ENCODE measurements at places on chromosomes 11 and 22. TPM values are rescaled to one million over a fixed set of nuclear protein-coding genes. Genes with fewer than 3 reads are reported as not detected.

DNA sequence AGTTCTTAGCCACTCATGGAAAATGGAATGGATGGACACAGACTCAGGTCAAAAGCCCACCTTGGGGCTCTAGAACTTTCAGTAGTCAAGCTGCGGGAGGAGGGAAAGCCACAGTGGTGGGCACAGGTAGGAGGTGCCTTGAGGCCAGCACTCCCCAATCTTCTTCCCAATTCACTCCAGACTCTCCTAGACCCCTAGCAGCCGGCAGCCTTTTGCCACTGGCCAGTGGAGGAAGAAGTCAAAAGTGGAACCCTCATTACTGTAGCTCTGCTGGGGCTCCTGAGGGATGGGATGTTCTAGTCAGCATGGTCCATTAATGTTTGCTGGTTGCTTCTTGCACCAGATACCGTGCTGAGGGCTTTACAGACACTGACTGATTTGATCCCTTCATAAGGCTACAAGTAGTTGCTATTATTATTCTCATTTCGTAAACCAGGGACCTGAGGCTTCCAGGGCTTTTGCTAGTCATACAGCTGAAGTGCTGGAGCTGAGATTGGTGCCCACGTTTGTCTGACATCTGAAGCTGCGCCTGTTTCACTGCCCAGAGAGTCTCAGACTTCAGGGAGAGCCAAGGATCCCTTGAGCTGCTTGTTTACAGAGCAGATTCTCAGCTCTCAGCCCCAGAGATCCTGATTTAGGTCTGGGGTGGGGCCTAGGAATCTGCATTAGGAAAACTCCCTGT, 1.1 kb downstream of the UCP3 start:
- no peak for DNase-seq

GRCh38 chr11:35367491-35367890, 51.9 kb downstream of the SLC1A2 start:
- no peak for DNase-seq

- DNase-seq: no peak
Observed at GRCh38 chr11:133937015-133937414, 19.8 kb downstream of the IGSF9B start.

Gene CFAP68
- 13.7 TPM for total RNA-seq

DNA sequence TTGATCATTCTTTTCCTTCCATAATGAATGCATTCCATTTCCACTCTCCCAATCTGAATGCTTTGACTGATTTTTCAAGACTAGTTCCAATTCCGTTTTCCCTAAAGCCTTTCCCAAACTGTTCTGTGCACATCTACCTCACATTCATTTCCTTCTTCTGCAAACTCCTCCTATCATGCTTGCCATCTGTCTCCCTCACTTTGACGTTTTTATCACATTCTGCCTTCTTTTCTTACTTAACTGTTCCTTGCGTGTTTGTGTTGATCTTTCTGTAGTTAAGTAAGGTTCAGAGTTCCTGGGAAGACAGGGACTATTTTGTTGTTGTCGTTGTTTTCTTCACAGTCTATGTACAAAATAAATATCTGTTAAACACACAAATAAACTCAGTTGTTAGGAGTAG, 179.0 kb downstream of the NXPE2 start:
- DNase-seq: no peak

DNA sequence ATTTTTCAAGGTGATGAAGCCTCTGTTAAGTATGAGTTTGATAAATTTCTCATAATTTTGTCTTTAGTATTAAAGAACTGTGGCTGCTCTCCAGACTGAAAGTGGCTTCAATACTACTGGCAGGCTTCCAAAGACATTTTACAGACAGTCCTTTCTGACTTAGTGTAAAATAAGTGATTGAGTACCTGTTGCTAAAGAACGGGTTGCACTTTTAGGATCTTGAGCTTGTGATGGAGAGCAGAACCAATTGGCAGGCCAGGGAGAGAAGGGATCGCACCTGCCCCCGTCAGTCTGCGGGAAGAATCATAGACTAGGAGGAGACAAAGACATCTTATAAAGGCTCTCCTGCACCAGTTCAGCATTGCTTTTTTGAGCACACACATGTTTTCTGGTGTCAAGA, 4.4 kb downstream of the NCAM1 start:
- DNase-seq: no peak

DNA sequence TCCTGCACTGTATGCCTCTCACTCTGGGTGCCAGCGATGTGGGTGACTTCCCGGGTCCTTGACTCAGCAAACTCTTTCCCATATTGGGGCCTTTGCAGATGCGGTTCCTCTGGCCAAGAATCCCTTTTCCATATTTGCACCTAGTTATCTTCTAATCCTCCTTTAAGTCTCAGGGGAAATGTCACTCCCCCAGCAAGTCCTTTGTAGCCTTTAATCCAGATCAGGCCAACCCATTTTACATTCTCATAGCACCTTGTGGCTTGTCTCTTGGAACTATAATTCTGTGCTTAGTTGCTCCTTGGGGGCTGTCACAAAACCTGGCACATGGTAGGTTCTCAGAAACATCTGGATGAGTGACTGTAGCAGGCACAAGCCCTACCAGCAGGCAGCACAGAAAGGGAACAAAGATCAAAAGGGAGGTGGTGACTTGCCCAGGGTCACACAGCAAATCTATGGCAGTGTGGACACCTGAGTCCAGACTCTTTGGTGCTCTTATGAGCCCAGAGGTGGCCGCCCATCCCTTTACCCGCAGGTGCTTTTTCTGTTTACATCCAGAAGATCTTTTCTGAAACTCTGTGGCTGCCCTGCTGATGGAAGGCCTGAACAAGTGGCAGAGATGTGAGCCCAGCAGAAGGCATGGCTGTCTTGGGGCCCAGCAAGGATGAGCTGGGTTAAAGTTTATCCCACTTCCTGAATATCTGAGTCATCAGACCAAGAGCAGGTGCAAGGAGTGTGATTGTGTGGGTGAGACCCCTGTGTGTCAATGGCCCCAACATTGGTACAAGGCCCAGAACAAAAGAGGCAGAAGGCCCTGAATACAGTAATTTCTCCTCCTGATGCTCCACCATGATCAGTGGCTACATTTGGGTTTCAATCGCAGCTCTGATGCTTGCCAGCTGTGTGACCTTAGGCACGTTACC, 78.6 kb upstream of the GRK3 start:
- DNase-seq: no peak

Gene SMCO4
- 4.6 TPM for total RNA-seq

Gene BEST1
- total RNA-seq: 0.44 TPM

- no peak for DNase-seq
Observed at GRCh38 chr11:4087551-4087950, 7.0 kb upstream of the RRM1 start.

Gene SMIM35
- 1.9 TPM for total RNA-seq

Gene PHOX2A
- not detected for total RNA-seq

- DNase-seq: no peak
Observed at GRCh38 chr11:121889186-121889585, 226.8 kb downstream of the BLID start.

- no peak for DNase-seq
Observed at GRCh38 chr11:90124946-90125345, 9.5 kb upstream of the NAALAD2 start.

DNA sequence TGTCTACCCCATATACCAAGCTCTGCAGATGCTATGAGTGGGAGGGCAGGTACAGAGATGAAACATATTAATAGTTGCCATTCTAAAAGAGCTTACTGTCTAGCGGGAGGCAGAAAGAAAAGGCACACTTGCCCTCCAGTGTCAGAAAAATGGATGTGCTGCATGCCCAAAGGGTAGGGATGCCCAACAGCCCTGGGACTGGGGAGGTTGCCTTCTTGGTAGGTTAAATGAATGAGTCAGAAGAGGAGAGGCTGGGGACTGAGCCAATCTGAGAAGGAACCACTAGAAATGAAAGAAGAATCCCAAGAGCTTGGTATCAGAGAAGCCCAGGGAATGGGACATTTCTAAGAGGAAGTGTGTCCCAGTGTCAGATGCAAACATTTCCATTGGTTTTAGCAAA, 1.2 kb downstream of the BIRC3 start:
- no peak for DNase-seq

DNA sequence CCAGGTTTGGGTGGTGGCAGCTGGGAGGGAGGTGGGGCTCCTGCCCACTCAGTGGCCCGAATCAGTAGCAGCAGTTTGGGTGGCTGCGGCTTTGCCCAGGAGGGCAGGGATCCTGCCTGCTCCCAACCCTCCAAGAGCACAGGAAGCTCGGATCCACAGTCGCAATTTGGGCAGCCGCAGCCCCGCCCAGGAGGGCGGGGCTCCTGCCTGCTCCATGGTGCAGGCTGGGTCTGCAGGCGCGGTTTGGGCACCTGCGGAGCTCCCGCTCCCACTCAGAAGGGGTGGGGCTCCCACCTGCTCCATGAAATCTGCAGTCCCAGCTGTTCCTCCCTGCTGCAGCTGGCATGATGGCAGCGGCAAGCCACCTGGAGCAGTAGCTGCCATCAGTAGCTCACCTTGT, 38.1 kb upstream of the CALCB start:
- DNase-seq: no peak

Gene DENND6B
- total RNA-seq: 3.2 TPM

DNA sequence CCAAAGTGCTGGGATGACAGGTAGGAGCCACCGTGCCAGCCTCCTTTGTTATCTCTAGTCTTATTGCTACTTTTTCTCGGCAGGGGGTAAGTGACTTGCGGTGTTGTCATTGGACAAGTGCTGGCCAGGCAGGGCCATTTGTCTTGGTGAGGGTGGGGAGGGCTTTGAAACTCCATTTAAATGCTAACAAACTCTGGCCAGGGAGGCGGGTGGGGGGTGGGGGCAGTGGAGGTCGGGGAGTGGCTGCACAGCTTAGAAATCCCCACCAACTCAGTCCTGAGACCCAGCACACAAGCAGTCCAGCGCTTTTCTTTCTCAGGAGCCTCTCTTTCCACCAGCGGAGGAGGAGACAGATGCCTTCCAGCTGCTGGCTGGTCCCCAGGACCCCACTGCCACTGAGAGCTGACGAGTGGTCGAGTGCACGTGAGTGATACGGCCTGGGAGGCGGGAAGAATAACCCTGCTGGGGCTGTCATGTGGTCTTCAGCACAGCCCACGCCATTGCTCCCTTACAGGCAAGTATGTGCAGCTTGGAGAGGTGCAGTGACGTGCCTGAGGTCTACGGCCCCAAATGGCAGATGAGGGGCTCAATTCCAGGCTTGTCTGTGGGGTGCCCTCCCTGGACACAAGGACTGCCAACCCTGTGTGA, 24.2 kb upstream of the OSBPL5 start:
- no peak for DNase-seq

DNA sequence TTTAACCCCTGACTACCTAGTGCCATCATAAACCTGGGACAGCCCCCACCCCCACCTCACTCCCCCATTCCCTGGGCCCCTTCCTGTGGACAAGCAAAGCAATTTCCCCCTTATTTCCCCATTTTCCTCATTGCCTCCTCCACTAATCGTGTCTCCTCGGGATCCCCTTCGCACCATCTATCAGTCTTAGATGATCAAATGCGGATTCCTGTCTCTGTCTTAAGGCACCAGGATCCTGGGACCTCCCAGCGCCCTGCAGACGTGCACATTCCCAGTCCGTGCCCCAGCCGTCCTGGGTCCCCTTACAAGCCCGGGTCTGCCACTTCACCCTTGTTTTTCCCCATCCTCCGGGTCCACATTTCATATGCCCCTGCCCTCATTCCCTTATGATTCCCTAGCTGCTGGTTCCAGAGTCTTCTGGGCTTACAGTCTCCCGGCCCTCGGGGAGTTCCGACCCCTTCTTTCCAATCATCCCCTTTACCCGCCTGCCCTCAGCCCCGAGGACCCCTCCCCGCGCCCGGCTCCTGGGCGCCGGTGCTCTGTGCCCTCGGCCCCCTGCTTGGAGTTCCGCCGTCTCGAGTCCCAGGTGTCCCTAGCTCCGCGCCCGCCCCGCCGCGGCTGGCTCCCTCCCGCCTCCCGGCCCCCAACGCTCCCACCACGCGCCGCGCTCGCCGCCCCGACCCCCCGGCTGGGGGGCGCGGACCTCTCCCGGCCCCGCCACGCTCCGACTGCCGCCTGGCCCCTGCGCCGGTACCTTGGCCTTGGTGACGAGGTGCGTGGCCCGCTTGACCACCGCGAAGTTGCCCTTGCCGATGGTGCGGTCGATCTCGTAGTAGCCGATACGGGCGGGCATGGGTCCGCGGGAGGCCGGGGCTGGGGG, 599 bp downstream of the SIK3 start:
- no peak for DNase-seq

Gene OR8G5
- not detected for total RNA-seq

- DNase-seq: no peak
Observed at GRCh38 chr11:105071089-105071732, 26.1 kb upstream of the CARD16 start.

DNA sequence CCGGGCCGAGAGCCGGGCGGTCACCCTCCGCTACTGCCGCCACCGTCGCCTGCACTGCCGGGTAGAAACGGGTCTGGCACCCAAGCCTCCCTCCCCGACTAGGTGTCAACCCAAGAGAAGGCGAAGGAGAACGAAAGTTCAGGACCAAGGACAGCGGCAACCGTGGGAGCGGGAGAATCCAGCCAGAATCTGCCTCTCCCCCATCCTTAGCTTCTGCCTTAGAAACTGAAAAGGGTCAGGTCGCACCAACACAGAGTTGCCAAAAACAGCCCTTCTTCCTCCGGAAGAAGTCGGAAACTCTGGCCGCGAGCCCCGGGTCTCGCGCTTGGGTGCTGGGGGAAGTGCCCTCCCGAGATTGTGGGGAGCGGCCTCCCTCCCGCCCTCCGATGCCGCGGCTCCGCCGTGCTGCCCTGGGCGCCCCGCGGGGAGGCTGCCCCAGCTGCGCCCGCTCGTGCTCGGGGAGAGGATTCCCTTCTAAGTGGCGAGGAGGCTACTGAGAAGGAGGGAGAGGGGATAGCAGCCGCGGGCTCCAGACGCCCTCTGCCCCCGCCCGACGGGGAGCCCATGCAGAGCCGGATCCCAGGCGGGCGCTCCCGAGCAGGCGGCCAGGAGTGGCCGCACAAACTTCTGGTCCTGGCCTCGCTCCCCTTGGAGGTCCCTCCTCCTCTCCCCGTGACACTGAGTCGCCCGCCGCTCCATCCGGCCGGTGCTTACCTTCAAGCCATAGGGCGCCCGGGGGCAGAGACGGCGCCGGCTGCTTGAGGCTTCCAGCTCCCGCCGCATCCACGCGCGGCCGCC, 637 bp downstream of the DRD2 start:
- no peak for DNase-seq

DNA sequence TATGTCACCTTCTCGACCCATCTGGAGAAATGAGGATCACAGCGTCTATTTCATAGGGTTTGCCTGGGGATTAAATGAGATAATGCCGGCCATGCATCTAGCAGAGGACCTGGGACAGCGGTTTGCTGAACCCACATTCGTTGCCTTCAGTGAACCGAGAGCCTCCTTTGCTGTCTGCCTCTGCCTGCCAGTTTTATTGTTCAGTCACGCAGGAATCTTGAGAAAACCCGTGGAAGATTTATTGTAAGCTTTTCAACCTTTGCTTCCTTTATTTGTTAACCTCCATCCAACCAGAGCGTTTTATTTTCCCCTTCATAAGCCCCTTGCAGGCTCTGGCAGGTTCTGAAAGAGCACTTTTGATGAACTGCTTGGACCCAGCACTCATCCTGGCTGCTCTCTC, 202.3 kb upstream of the SYN3 start:
- DNase-seq: no peak

- no peak for DNase-seq
Observed at GRCh38 chr11:130211144-130211543, 51.6 kb downstream of the ST14 start.

- no peak for DNase-seq
Observed at GRCh38 chr11:7489376-7489775, 4.1 kb downstream of the OLFML1 start.

Gene INPP5J
- 0.16 TPM for total RNA-seq

GRCh38 chr11:61996933-61997332, 29.5 kb upstream of the FTH1 start:
- DNase-seq: no peak

- no peak for DNase-seq
Observed at GRCh38 chr22:22769434-22770279, 118.0 kb upstream of the IGLL5 start.

Gene IL18
- 1.00 TPM for total RNA-seq

Measured in activated B cell treated with CpG ODN at 0.5 μM for 24 hours (primary cell).